ENCODE measurements at places on chromosomes 6 and 20. TPM values are rescaled to one million over a fixed set of nuclear protein-coding genes. Genes with fewer than 3 reads are reported as not detected.

GRCh38 chr6:137349856-137350830, 131.0 kb upstream of the IFNGR1 start:
- DNase-seq, result no peak

GRCh38 chr20:11331096-11331495, 586.6 kb upstream of the BTBD3 start:
- DNase-seq, result no peak

GRCh38 chr6:17193106-17193775, 87.9 kb upstream of the RBM24 start:
- DNase-seq, result no peak

DNA sequence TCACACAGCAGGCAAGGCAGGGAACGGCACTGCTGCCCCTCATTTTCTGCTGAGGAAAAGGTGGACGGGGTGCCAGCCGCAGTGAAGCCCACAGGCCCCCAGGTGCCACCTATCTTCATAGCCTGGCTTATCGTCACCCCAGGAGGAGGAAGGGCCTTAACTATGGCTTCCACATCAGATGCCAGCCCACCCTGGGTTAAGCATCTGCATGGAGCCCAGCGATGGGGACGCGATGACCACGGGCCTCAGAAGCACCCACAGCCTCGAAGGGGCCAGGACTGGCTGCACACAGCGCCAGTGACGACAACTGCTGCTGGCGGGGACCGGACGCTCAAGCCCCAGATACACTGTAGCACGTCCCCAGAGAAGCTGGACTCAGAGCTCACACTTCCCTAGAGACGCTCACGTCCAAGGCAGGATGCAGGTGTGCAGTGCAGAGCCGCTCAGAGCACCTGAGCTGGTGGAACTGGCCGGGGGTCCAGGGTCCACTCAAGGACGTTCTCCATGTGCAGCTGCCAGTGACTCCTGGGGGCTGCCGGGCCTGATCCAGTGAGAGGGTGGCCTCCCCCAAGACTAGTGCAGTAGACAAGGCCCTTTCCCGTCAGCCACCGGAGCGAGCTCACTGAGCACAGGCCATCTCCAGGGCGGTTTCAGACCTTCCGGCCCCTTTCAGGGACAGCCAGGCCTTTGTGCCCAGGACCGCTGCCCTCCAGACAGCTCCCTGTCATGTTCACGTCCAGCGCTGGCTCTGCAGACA, 83.0 kb downstream of the YTHDF1 start:
- no peak for DNase-seq

DEF6 gene
- 99.1 TPM for total RNA-seq

DNA sequence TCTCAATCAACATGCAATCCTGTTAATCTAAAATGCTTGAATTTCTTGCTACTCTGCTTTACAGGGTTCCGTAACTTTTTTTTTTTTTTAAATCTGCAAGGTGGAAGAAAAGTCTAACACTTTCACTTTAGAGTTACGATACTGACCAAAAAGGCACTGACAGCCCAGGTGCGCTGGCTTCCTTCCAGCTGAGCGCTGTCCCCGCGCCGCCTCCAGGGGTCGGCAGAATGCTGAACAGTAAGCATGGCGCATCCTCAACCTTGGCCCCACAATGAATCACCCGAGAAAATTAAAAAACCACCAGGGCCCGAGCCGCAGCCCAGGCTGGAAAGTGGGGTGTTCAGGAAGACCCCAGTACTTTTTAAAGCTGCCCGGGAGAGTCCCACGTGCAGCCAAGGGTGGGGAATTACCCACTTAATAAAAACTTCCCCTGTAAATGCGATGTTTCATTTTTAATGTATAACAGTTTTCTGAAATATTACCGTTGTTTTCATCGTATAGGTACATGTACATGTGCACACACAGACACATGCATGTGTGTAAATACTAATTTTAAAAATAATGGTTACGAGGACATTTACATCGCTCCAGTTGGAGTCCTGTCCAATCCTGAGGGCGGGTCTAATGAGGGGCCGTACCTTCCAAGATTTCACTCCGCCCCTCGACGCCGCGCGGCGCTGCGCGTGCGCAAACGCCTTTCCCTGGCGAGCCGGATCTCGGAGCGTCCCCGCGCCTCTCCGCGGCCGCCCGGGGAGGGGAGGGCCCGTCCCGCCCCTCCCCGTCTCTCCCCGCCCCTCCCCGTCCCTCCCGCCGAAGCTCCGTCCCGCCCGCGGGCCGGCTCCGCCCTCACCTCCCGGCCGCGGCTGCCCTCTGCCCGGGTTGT, at the start of gene GINM1:
Gene GINM1 (plus strand): TSS at position 849 of the 883 bp plus-strand sequence. CDS start 40 bp downstream, outside the sequence.
- peak; percentile 97 for DNase-seq

GRM1 gene
- total RNA-seq, result not detected

Data from activated CD8-positive, alpha-beta T cell treated with anti-CD3 and anti-CD28 coated beads for 36 hours (primary cell).